ENCODE measurements at places on chromosomes 12 and 14.

DNA sequence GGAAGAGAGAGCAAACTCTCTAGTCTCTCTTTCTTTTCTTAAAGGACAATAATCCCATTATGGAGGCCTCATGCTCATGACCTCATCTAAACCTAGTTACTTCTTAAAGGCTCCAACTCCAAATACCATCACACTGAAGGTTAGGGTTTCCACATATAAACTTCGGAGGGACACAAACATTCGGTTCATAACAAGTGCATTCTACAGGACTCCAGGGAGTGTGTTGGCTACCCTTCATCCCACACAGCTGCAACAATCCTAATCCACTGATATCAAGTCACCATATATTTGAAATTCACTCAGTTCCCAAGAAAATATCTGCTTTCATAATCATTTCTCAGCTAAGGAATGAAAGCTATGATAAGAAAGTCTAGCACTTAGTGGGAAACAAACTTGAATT lies 265.9 kb upstream of the PLEKHG7 start:
- peaks cover 19% of the 10 kb centered on the region for H3K4me1 ChIP-seq
- peaks cover 3% of the 10 kb centered on the region for H3K36me3 ChIP-seq
- no peak overlapping the region for H3K4me3 ChIP-seq
- H3K27me3 ChIP-seq: no peaks in the 10 kb centered on the region
- no peak for DNase-seq
- H3K27ac ChIP-seq: no peak overlapping the region

DNA sequence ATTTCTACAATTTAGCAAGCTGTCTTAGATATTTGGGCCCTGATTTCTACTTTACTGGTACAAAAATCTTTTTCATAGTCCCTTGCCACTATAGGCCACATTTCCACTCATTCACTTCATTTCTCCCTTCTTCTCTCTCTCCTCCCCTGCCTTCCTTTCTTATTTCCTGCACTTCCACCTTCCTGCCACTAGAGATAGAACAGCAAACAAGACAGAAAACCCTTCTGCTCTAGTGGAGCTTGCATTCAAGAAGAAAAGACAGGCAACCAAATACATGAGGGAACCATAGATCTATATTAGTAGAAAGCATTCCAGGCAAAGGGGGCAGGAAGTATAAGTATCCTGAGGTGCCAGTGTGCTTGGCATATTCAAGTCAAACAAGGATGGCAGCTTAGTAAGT lies 623.5 kb downstream of the FLRT2 start:
- H3K4me3 ChIP-seq: no peak overlapping the region
- no peaks in the 10 kb centered on the region for H3K27me3 ChIP-seq
- H3K4me1 ChIP-seq: no peaks in the 10 kb centered on the region
- H3K36me3 ChIP-seq: no peaks in the 10 kb centered on the region

DNA sequence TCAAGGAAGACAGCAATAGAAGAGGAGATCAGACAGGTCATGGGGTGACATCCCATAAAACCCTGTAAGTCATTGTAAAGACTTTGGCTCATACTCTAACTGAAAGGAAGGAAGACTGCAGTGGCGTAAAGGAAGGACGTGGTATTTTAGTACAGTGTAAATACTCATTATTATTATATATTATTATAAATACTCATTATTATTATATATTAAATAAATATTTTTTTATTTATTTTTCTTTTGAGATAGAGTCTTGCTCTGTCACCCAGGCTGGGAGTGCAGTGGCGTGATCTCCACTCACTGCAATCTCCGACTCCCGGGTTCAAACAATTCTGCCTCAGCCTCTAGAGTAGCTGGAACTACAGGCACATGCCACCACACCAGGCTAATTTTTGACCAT lies 15.1 kb upstream of the LRP10 start:
- peaks cover 7% of the 10 kb centered on the region for H3K4me1 ChIP-seq
- H3K36me3 ChIP-seq: no peaks in the 10 kb centered on the region
- DNase-seq: no peak
- H3K27me3 ChIP-seq: no peaks in the 10 kb centered on the region

- H3K27me3 ChIP-seq: no peaks in the 10 kb centered on the region
- no peak overlapping the region for H3K27ac ChIP-seq
- no peak for DNase-seq
- H3K4me3 ChIP-seq: no peak overlapping the region
- no peaks in the 10 kb centered on the region for H3K36me3 ChIP-seq
These were observed 49.7 kb upstream of the ARHGAP5 start for GRCh38 chr14:32027255-32027939.

DNA sequence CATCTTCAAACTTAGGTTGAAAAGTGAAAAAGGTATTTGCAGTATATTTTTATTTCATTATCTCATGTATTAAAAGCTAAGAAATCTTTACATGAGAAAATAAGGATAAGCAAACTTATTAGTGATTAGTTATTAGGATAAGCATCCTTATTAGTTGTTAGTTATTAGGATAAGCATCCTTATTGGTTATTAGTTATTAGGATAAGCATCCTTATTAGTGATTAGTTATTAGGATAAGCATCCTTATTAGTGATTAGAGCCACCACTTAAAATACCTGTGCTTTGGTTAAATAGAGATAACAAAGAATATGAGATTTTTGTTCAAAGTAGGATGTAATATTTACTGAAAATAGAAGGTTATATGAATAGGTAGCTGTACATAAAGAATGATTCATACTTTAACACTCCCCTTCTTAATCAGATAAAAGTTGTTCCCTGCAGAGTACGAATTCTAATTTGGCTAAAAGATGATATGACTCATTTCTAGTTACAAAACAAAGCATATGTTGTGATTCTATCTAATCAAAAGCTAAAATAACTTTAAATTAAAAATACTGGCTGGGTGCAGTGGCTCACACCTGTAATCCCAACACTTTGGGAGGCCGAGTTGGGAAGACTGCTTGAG lies 56.4 kb downstream of the KDM5A start:
- no peaks in the 10 kb centered on the region for H3K4me1 ChIP-seq
- H3K27me3 ChIP-seq: no peaks in the 10 kb centered on the region

GRCh38 chr12:21296751-21297406 lies 37.8 kb downstream of the SLCO1A2 start:
- H3K27me3 ChIP-seq: no peaks in the 10 kb centered on the region
- H3K36me3 ChIP-seq: no peaks in the 10 kb centered on the region
- no peak overlapping the region for H3K27ac ChIP-seq
- no peak overlapping the region for H3K4me3 ChIP-seq
- H3K4me1 ChIP-seq: no peaks in the 10 kb centered on the region

DNA sequence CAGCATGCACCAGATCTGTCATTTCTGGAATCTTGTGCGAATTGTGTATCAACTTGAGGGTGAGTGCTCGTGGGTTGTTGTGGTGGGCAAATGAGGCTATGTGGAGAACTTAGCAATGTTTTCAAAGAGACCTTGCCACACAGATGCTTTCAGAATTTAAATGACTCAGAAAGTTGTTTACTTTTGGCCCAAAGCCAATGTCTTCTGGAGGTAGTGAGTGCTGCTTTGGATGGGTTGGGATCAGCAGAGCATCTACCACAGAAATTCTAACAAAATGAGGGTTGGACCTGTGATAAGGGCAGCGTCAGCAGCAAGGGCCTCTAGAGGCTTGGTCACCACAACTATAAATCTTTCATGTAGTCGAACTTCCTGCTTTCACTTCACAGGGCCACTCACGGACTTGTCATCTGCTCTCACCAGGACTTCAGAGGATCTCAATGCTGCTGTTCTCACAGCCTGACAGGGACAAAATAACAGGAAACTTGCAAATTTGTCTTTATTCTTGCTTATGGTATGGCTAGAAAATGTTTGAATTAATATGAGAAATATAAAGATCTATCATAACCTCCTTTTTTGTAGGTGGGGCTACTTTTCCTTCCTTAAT lies 111.4 kb downstream of the DACT1 start:
- no peaks in the 10 kb centered on the region for H3K4me1 ChIP-seq
- H3K36me3 ChIP-seq: no peaks in the 10 kb centered on the region
- no peak overlapping the region for H3K27ac ChIP-seq
- no peak for DNase-seq
- H3K4me3 ChIP-seq: no peak overlapping the region
- no peaks in the 10 kb centered on the region for H3K27me3 ChIP-seq

DNA sequence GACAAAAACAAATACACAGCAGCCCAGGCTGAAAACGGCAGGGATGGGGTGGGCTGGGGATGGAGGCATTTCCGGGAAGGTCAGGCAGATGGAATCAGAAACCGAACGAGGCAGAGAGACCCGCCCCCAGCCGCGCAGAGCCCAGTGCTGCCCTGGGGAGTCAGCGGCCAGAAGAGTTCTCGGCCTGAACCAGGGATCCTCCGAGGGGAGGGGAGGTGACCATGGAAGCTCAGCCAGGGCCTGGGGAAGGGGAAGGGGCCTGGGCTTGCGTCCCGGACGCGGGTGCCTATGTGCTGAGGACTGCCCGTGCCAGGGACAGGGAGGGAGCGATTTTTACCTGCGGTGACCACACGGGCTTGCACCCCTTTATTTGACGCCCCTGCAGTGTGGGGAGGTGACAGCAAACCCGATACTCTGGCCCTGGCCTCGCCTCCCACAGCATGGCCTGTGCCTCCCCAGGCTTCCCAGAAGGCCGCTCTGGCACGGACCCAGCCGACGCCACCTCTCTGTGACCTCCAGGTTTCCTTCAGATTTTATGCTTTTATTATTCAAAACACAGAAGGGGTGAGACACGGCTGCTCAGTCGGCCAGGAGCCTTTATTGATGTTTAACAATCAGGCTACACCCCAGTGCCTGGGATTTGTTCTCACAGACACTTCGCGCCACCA lies 7.7 kb downstream of the LRCOL1 start:
- no peak for DNase-seq
- peak overlapping the region; percentile 83 for H3K27ac ChIP-seq
- H3K27me3 ChIP-seq: peaks cover 21% of the 10 kb centered on the region
- peak overlapping the region; percentile 64 for H3K4me3 ChIP-seq
- H3K4me1 ChIP-seq: peaks cover 42% of the 10 kb centered on the region

GRCh38 chr12:70615174-70615866 lies 21.9 kb downstream of the PTPRB start:
- H3K4me3 ChIP-seq: no peak overlapping the region
- no peak overlapping the region for H3K27ac ChIP-seq
- H3K36me3 ChIP-seq: no peaks in the 10 kb centered on the region

DNA sequence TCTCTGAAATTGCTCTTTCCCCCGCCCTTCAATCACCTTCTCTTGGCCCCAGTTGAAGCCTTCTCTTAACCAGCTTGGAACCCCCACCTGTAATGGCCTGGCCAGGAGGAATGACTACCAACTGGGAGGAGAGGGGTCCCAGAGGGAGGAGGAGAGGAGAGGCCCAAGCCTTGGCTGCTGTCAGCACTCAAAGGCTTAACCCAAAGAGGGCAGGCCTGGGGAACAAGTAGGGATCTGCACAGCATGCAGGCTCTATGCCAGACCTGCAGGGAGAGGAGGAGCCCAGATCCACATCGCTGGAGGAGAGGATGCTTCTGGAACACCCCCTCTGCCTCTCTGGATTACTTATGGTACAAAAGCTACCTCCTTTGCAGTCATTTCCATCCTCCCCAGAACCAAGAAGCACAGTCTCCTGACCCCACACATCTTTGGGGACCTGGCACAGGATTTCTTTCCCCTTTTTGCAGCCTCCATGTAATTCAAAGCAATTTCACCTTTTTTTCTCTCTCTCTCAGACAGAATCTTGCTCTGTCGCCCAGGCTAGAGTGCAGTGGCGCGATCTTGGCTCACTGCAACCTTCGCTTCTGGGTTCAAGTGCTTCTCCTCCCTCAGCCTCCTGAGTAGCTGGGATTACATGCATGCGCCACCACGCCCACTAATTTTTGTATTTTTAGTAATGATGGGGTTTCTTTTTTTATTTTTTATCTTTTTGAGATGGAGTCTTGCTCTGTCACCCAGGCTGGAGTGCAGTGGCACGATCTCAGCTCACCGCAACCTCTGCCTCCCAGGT lies 6.2 kb downstream of the RARG start:
- H3K4me1 ChIP-seq: peaks cover 61% of the 10 kb centered on the region
- peak overlapping the region; percentile 21 for H3K27ac ChIP-seq
- peak overlapping the region; percentile 76 for H3K4me3 ChIP-seq
- DNase-seq: no peak
- H3K36me3 ChIP-seq: no peaks in the 10 kb centered on the region

DNA sequence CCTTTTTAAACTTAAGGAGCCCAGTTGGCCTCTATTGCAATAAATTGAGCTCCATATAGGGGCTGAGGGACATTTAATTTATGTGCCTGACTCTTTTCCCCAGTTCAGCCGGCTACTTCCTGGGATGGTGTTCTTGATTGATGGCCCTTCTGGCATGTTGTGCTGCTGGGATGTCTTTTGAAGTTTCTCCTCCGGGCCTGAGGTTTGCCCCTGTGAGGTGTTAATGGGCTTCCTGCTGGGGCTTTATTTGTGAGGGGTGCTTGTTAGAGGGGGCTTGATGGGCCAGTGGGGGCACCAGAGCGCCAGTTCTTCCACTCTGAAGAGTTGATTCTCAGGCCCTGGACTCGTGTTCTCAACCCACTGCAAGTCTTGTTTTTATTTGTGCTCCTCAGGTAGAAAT lies 69.6 kb downstream of the CHST11 start:
- H3K4me1 ChIP-seq: peaks cover 30% of the 10 kb centered on the region
- no peaks in the 10 kb centered on the region for H3K27me3 ChIP-seq
- H3K36me3 ChIP-seq: peaks cover 3% of the 10 kb centered on the region

GRCh38 chr12:2759733-2760132 lies 35.0 kb upstream of the FKBP4 start:
- H3K4me1 ChIP-seq: no peaks in the 10 kb centered on the region
- no peak overlapping the region for H3K27ac ChIP-seq
- H3K36me3 ChIP-seq: no peaks in the 10 kb centered on the region
- H3K4me3 ChIP-seq: no peak overlapping the region
- no peak for DNase-seq

DNA sequence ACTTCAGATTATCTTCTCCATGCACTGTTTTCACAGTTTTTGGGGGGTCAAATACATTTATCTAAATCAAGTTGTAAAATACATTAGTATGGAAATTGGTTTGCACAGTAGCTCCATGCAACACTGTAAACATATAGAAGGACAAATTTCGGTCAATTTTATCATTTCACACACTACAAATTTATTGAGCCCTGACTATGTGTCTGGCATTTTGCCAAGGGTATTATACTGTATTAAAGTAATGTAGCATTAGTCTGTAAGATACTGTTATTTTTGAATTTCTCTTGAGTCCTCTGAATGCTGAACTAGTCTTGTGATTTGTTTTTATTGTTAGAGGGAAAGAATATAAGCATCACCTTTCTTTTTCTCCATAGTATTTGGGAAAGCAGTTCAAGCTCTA lies 1.3 kb downstream of the RAD9B start:
- H3K4me1 ChIP-seq: peaks cover 31% of the 10 kb centered on the region
- H3K27me3 ChIP-seq: no peaks in the 10 kb centered on the region
- peak overlapping the region; percentile 99 for H3K4me3 ChIP-seq
- DNase-seq: no peak
- H3K36me3 ChIP-seq: peaks cover 7% of the 10 kb centered on the region

DNA sequence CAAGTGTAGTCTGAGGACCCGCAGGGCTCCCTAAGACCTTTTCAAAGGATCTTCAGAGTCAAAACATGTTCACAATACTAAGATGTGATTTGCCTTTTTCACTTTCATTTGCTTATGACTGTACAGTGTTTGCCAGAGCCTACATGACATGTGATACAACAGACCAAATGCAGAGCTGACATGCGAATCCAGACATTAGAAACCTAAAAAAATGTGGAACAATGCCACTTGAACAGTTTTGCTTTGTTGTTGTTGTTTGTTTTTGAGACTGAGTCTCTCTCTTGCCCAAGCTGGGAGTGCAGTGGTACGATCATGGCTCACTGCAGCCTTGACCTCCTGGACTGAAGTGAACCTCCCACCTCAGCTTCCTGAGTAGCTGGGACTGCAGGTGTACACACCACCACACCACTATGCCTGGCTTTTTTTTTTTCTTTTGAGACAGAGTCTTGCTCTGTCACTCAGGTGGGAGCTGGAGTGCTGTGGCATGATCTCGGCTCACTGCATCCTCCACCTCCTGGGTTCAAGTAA lies 5.3 kb upstream of the RAB35 start:
- H3K4me1 ChIP-seq: peaks cover 29% of the 10 kb centered on the region
- peaks cover 4% of the 10 kb centered on the region for H3K36me3 ChIP-seq
- DNase-seq: no peak
- no peak overlapping the region for H3K4me3 ChIP-seq

Measured in neural crest cell (in vitro differentiated cells).